DMS153 (cell line): ENCODE measurements at places on chromosomes 2 and 18.

- DNase-seq = no peak
Observed at GRCh38 chr2:10820562-10820961, 8.0 kb upstream of the PDIA6 start.

- no peak for DNase-seq
Observed at GRCh38 chr2:233373316-233373715, 19.0 kb downstream of the DGKD start.

DNA sequence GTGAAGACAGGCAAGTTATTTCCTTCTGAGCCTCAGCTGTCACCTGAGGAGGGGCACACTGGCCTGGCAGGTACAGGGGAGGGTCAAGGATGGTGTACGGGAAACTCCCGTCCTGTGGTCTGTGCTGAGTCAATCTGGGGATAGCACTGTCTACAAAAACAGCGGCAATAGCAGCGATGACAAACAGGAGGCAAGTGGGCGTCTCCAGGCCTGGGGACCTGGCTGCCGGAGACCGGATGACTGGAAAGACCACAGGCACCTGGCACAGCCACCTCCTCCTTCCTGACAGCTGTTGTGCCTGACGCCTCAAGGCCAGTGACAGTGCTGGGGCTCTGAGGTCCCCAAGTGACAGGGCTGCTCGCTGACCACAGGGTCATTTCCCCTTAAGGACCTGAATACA is 202.1 kb upstream of the HS6ST1 start:
- no peak for DNase-seq

GRCh38 chr18:72197591-72197990 is 346.6 kb downstream of the CBLN2 start:
- DNase-seq = no peak

GRCh38 chr2:105784589-105784988 is 39.9 kb downstream of the NCK2 start:
- DNase-seq = no peak

- no peak for DNase-seq
Observed at GRCh38 chr2:214578442-214578841, 167.6 kb downstream of the VWC2L start.

DNA sequence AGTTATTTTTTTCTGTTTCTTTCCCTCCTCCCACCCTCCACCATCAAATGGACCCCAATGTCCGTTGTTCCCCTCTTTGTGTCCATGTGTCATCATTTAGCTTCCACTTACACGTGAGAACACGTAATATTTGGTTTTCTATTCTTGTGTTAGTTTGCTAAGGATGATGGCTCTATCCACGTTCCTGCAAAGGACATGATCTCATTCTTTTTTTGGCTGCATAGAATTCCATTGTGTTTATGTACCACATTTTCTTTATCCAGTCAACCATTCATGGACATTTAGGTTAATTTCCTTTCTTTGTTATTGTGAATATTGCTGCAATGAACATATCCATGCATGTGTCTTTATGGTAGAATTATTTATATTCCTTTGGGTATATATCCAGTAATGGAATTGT is 91.3 kb upstream of the TNP1 start:
- DNase-seq = no peak

DNA sequence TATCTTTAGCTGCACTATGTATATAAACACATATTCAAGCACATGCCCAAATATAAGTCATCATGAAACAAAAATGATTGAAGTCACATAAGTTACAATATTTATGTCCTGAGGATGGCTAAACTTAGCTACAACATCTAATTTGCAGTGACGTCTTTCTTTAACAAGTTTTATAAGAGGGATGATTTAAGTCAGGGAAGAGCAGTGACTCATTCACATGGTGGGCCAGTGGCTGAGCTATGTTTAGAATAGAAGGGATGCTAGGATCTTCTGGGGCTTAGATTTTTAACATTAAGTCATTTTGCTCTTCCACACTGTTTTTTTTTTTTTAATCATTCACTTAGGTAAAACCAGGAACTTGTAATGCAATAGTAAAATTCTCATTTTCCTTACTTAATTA is 22.3 kb downstream of the ADCYAP1 start:
- DNase-seq = no peak

DNA sequence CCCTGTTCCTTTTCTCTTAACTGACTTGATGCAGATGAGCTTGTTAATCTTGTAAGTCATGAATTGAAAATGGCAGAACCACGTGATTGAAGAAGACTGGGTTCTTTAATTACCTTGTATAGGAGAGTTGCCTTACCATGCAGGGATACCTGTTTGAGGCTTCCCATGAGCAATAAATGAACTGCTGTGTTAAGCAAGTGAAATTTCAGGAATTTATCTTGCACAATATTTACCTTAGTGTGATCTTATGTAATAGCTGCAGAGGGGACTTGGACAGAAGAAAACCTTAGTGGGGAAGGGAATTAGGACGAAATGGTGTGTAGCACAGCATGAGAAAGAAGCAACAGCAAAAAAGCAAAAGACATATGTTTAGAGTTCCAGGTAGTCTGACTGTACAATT is 384.0 kb upstream of the TMEFF2 start:
- no peak for DNase-seq

DNA sequence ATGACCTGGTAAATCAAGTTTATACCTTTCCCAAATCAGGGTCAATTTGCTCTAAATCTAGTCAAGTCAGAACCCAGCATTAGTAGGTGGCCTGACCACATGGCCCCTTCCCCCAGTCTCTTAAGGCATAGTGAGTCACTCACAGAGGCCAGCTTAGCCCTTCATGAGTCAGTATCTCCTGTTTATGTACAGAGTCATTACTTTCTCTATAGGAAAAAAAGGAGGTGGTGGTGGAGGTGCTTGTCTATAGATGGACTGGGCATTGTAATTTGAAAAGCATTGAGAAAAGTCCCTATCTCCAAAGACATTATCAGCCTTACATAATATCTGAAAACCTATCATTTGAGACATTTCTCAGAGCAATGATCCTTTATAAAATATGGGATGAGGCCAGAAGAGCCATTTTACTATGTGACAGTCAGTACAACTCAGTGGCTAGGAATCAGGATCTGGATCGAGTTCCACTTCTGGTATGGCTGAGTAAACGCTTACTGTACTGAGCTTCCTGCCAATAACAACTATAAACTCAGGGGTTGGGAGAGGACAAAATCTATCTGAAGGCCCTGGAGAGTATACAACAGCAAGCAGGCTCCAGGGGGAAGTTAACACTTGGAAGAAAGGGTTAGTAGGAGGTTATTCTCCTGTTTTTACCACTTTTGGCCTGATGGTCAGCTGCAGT is 22.5 kb upstream of the SIGLEC15 start:
- peak; percentile 11 for DNase-seq

DNA sequence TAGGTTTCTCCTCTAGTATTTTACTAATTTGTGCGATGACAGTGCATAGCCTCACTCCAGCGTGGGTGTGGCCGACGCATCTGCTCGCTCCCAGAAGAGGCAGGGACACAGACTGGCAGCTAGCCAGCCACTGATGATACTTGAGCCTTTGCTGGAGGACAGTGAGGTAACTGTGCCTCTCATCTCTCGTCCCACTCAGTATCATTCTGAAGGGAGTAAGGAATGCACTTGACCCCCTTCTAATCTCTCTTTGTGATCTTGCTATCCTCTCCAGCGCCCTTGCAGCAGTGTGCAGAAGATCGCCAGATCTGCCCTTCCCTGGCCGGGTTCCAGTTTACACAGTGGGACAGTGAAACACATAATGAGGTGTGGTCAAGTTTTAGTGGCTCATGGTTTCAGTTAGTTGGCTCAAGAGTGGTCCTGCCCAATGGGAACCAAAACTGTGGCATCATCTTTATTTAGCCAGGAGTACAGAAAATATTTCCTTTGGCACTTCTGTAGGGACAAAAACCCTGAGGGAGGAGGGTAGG is 17.5 kb downstream of the NCAPH start:
- DNase-seq = peak; percentile 54

GRCh38 chr2:233854241-233854981 is at the start of gene HJURP:
Gene HJURP, minus strand, starts transcription at chr2:233854535. Its CDS starts 35 bp downstream, at chr2:233854500.
- DNase-seq = peak; percentile 92

DNA sequence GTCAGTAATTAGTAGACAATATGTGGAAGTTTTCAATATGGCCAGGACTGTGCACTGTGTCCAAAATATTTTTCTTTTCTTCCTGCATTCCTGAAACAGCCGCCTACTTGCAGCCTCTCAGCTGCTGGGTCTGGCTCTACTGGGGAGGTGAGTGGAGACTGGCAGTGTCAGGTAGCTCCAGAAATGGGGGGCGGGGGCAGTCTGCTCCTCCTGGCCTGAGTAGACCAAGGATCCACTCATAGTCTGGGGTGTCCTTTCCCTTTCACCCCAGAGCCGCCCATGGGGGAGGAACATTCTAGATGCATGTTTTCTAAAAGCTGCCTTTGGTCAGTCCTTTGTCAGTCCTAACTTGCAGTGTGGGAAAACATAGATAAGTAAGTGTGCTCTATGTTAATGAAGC is 23.7 kb downstream of the TRAF3IP1 start:
- no peak for DNase-seq

DNA sequence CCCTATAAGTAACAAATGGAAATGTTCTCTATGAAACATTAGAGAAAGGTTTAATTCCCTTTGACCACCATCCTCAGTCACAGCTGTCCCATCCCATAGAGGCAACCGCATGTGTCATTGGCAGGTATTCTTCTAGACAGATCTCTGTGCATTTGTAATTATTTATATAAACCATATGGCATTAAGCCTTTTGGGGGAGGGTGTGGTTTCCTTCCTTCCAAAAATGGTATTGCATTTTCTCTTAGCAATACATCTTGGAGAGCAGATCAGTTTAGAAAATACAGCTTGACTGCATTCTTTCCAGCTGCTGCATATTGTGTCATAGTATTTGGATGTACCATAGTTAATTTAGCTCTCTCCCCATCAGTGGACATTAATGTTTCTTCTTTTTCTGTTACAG is 57.7 kb downstream of the LCLAT1 start:
- DNase-seq = no peak

DNA sequence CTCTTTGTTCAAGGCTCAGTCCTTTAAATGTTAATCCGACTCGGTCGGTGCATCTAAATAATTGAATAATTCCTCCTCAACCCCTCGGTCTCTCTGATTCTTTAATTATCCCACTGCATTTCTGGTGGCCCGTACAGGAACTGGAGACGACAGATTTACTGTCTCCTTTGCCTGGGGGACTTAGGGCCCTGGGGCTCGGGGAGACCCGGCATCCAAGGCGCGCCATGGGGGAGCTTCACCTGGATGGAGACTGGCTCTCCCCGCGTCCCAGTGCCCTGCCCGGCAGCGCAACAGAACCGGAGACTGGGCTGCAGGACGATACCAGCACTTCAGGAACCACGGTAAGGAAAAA is 47.7 kb upstream of the SELENOI start:
- no peak for DNase-seq

GRCh38 chr18:55918444-55918843 is 330.5 kb upstream of the TCF4 start:
- no peak for DNase-seq

DNA sequence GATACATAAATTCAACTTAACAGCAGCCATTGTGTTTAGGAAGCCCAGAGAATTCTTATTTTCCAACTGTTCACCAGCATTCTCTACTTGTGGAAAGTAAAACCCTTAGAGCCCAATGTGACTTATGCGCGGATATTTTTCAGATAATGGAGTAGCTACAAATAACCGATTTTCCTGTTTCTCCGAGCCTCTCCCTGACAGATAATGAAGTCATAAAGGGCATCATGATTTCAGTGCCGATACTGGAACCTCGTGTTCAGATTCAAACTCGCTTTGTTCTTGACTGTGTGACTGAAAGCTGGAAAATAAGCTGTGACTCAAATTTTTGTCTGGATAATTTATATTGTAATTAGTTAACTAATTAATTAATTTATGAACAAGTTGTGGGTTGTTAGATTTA is 228.2 kb downstream of the VAPA start:
- DNase-seq = no peak

GRCh38 chr18:68397241-68398035 is 317.5 kb downstream of the TMX3 start:
- no peak for DNase-seq

DNA sequence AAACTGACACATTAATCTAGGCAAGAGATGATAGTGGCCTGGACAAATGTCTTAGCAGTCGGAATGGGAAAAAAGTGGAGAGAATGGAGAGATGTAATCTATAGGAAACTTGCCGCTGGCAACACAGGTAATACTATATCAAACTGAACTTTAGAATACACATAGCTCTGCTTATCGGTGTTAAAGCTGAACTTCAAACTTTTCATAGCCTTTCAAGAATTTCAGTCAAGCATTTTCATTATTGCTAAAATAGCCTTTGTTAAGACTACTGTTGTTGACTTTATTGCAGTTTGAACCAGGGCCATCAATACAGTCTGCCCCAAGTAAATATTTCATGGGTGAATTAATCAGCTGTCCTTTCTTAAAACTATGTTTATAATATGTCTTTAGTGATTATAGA is 12.9 kb upstream of the CHST9 start:
- DNase-seq = no peak

DNA sequence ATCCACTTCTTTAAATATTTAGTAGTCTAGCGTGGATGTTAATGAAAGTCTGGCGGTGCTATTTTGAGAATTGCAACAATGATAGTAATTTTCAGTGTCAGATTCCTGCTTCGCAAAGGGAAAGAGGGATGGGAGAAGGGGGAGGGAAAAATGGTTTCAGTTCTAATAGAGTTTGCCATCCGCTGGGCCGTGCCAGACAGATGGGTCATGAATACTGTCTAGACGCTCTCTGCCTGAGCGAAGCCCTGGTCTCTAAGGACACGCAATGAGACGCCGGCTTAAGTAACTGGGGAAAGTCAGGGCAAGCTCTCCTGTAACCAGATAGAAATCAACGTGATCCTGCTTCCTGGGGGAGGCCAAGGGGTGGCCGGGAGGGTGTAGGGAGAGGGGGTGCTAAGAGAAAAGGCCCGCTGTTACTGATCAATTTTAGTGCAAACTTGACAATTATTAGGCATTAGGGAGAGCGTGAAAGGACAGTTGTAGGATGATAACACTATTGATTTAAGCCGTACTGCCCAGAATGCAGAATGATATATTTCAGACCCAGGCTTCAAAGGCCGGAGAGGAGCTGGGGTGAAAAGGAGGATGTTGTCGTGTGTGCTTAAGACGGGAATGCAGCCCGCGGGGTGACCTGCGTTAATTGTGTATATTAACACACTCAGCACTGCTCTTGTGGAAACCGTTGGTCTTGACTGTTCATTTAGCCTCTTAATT is 229.2 kb downstream of the LDLRAD4 start:
- no peak for DNase-seq

- DNase-seq = no peak
Observed at GRCh38 chr2:195903956-195904355, 164.7 kb downstream of the DNAH7 start.

DNA sequence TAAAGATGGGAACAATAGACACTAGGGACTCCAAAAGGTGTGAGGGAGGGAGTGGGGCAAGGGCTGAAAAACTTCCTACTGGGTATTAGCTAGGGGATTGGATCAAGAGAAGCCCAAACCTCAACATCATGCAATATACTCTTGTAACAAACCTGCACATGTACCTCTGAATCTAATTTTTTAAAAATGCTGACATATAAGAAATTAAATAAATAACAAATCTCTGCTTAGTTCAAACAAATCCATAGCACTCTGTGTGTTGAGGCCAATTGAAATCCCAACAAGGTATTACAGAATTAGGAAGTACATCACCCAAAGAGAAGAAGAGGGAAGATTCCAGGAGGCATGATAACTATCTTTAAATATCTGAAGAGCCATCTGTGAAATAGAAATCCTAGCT is 55.4 kb upstream of the CDH20 start:
- DNase-seq = no peak
